ENCODE measurements at places on chromosomes 1 and 21.

DNA sequence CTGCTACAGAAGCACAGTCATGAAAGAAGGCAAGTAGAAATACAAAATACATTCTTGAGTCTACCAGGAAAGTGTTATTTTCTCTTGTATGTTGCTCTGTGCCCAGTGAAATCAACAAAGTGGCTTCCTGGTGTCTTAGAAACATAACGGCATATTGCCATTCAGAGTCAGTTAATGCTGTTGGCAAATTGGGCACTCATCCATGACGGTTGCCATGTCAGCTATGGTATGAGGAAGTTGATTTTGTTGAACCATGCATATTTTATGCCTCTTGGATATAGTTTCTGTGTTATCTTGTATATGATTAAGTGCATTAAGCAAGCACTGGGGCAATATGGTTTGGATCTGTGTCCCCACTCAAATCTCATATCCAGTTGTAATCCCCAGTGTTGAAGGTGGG, 153.1 kb upstream of the CXADR start:
- H3K27ac ChIP-seq, result no peak overlapping the region
- H3K4me3 ChIP-seq, result no peak overlapping the region
- DNase-seq, result no peak
- no peaks in the 10 kb centered on the region for H3K4me1 ChIP-seq

DNA sequence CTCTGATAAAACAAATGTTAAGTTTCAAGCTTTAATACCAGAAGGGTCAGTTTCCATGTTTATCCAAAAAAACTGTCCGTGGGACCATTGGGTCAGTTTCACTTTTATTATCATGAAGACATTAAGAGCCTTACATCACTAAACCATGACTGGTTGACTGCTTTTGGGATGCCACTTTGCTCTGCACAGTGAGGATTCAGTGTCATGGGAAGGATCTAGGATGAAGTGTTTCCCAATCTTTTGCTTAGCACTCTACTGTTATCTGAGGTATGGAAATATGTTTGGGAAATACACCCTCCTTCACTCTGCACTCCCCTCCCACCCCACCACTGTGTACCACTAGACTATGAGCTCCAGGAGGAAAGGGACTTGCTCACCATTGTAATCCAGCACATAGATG, 16.3 kb downstream of the RPS6KC1 start:
- no peak overlapping the region for H3K4me3 ChIP-seq
- no peaks in the 10 kb centered on the region for H3K27me3 ChIP-seq
- no peaks in the 10 kb centered on the region for H3K36me3 ChIP-seq
- H3K4me1 ChIP-seq, result peaks cover 13% of the 10 kb centered on the region

DNA sequence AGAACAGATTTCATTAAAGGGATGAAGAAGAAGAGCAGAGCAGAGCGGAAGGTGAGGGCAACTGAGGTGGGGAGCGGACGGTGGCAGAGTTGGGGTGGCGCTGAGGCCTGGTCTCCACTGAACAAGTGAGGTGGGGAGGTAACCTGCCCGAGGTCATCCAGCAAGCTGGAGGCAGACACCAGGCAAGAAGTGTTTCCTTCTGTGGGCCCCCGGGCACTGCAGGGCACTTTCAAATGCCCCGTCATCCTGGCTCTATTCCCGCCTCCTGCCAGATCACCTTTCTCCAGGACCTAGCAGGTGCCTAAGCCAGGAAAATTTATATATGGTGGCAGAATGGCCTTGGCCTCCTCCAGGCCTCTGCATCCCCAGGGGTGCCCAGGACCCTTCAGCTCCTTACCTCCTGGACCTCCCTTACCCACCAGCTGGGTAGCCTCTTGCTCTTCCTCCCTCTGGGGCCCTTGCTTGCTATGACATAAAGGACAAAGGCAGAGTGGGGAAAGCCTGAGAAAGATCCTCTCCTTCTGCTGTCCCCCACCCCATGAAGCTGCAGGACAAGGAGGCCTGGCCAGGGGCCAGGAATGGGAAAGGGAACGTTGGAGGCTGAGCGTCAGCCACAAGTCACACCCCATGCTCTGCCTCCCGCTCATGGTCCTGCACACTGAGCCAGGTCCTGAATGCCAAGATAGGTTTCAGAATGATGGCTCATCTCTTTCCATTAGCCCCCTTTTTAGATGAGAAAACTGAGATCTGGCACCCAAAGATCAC, 29.0 kb downstream of the VWA5B1 start:
- H3K36me3 ChIP-seq, result no peaks in the 10 kb centered on the region
- no peak overlapping the region for H3K27ac ChIP-seq
- peaks cover under 1% of the 10 kb centered on the region for H3K4me1 ChIP-seq
- H3K27me3 ChIP-seq, result peaks cover 29% of the 10 kb centered on the region

- peak overlapping the region; percentile 54 for H3K4me3 ChIP-seq
- peaks cover 19% of the 10 kb centered on the region for H3K27me3 ChIP-seq
- peak overlapping the region; percentile 71 for H3K27ac ChIP-seq
- DNase-seq, result no peak
- peaks cover 35% of the 10 kb centered on the region for H3K36me3 ChIP-seq
- H3K4me1 ChIP-seq, result peaks cover 48% of the 10 kb centered on the region
These were observed 6.2 kb upstream of the MMP23B start for GRCh38 chr1:1625824-1626206.

DNA sequence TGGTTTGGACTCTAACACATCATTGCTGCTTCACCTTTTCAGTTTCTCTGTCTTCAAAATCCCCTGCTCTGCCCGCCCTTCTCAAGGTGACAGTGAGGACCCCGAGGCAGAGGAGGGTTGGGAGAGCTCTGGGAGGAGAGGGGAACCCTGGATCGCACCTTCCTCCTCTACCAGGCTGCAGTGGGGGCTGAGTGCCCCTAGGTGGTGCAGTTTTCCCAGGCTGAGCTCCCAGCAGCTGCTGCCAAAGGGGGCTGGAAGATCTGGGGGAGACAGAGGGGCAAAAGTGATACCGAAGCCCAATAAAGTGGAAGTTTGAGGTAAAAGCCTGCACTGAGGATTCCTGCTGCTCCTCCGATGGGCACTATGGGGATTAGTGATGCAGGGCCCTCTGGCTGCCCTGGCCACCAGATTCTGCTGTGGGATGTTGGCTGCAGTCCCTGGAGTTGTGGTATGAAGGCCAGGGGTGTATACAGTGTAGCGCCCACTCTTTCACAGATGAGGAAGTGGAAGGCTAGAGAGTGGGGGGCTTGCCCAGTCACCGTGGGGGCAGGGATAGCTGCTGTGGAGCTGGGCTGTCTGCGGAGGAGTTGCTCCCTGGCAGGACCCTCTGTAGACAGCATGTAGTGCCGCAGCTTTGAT, 40.7 kb upstream of the SCMH1 start:
- no peak for DNase-seq
- H3K27me3 ChIP-seq, result peaks cover 58% of the 10 kb centered on the region
- H3K4me1 ChIP-seq, result peaks cover 5% of the 10 kb centered on the region
- H3K4me3 ChIP-seq, result no peak overlapping the region
- H3K27ac ChIP-seq, result no peak overlapping the region

DNA sequence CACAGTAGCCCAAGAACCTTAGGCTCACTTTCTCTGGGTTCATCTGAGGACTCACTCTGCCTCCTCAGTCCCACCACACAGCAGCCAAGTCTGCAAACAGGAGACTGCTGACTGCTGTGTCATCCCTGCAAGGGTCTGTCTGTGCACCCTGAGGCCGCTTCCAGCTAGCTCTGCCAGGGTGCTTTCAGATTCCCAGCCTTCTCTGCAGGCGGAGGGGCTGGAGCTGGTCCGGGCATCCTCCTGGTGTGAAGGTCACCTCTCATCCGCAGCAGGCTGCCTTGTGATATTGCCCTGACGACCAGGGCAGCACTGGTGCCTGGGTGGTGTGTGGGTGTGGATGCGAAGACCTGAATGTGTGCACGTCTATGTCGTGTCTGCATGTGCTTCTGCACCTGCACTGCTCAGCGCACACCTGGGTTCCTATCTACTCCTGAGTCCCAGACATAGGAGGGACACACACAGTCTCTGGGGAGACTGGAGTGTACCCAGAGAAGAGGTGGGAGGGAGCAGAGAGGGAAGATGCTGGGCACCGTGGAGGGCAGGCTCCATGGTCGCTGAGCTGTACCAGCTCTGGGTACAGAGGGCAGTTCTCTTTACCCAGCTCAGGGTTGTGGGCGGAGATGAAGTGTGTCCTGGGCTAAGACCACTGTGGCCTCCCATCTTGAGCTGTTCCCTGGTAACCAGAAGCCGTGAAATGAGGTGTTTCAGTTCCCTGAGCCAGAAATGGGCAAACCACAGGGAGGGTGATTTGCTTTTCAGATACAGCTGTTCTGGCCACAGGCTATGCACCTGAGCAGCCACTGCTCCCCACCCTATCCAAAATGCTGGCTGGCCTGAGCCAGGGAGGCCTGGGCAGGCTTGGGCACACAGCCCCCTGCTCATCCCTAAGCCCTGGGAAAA, 160.9 kb upstream of the CSF3R start:
- DNase-seq, result no peak
- H3K27me3 ChIP-seq, result peaks cover 75% of the 10 kb centered on the region
- no peak overlapping the region for H3K4me3 ChIP-seq
- H3K27ac ChIP-seq, result no peak overlapping the region

GRCh38 chr1:173205146-173206051, 1.7 kb downstream of the TNFSF4 start:
- H3K27me3 ChIP-seq, result no peaks in the 10 kb centered on the region
- peaks cover 40% of the 10 kb centered on the region for H3K4me1 ChIP-seq
- H3K27ac ChIP-seq, result no peak overlapping the region
- H3K4me3 ChIP-seq, result no peak overlapping the region
- DNase-seq, result no peak

DNA sequence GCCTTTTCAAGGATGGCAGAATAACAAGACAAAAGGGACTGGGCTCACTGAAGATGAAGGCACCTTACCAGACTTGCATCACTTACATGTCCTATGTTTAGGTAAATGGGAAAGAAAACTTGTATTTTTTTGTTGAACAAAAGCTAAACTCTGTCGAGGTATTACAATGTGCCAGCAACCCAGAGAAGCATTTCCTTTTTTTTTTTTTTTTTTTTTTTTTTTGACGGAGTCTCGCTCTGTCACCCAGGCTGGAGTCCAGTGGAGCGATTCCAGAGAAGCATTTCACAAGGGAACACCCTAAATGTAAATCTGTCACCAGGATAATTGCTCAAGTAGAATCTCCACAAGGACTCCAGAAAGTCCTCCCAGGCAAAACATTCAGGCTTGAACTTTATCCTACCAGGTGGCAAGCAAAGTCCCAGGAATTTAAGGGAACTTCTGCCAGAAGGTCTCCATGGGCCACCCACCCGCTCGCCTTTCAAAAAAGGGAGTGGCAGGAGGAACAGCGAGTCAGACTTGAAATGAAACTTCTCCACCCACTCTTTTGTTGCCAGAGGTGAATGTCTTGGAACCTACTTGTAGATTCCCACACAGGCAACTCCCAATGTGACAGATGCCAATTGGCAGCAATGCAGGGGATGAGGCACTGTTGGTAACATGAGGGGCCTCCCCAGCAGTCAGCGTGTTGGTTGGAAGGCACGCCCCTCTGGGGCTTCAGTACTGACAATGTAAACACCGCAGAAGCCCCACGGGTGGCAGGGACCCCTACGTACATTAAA, 125.0 kb downstream of the TIAM1 start:
- H3K4me3 ChIP-seq, result peak overlapping the region; percentile 6
- peaks cover 9% of the 10 kb centered on the region for H3K4me1 ChIP-seq
- peak; percentile 50 for DNase-seq

DNA sequence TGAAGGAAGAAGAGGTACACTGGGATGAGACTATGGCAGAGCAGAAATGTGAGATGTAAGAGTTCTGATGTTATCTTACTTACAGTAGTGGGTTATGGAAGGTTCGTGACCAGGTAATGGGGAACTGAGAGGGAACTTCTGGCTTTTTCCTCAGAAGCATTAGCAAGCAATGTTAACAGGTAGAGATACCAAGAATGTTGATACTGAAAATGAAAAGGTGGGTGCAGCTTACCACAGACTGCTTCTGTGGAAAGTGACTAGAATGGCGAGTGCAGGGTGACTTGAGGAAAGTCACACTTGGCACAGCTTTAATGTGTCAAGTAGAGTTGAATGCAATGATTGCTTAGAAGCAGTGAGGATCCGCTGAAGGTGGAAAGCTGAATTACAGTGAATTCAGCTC, 70.8 kb downstream of the PLA2G4A start:
- no peaks in the 10 kb centered on the region for H3K27me3 ChIP-seq
- no peaks in the 10 kb centered on the region for H3K36me3 ChIP-seq
- no peak for DNase-seq
- no peak overlapping the region for H3K4me3 ChIP-seq
- peak overlapping the region; percentile 37 for H3K27ac ChIP-seq
- peaks cover 5% of the 10 kb centered on the region for H3K4me1 ChIP-seq

- peaks cover 14% of the 10 kb centered on the region for H3K36me3 ChIP-seq
- DNase-seq, result peak; percentile 98
- H3K27me3 ChIP-seq, result no peaks in the 10 kb centered on the region
- H3K4me3 ChIP-seq, result peak within 1 kb of the TSS; percentile 74
These were observed at the start of gene FALEC for GRCh38 chr1:150515328-150516049. Gene FALEC, plus strand, starts transcription at chr1:150515752.

- H3K36me3 ChIP-seq, result no peaks in the 10 kb centered on the region
- no peak overlapping the region for H3K27ac ChIP-seq
- H3K4me1 ChIP-seq, result no peaks in the 10 kb centered on the region
- no peaks in the 10 kb centered on the region for H3K27me3 ChIP-seq
These were observed 115.7 kb downstream of the PIGK start for GRCh38 chr1:77103486-77103885.

GRCh38 chr1:31476891-31477846, 64.2 kb downstream of the SERINC2 start:
- H3K27me3 ChIP-seq, result peaks cover 18% of the 10 kb centered on the region
- no peaks in the 10 kb centered on the region for H3K36me3 ChIP-seq
- H3K4me3 ChIP-seq, result no peak overlapping the region
- DNase-seq, result no peak

GRCh38 chr21:26810676-26811415, 34.4 kb downstream of the ADAMTS1 start:
- H3K36me3 ChIP-seq, result no peaks in the 10 kb centered on the region
- DNase-seq, result no peak
- H3K4me3 ChIP-seq, result no peak overlapping the region
- no peaks in the 10 kb centered on the region for H3K27me3 ChIP-seq
- H3K27ac ChIP-seq, result no peak overlapping the region

DNA sequence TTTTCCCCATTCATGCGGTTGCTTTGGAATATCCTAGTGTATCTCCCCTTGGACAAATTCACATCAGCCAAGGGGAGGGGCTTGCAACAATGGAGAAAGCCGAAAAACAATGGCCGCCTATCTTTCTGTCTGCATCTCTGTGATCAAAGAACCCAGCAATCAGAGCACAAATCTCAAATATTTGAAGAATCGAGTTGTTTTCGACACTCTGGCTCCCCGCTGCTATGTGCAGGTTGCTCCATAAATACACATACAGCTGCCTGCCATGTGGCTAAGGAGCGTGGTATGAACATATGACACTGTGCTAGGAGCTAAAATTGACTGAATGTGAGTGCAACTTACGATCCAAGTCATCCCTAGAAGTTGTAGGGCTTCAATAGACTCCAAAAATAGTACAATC, 8.5 kb downstream of the CFHR4 start:
- peaks cover 48% of the 10 kb centered on the region for H3K27me3 ChIP-seq
- no peak overlapping the region for H3K4me3 ChIP-seq
- H3K4me1 ChIP-seq, result no peaks in the 10 kb centered on the region
- no peak for DNase-seq
- no peak overlapping the region for H3K27ac ChIP-seq

GRCh38 chr1:47478090-47478489, 40.2 kb downstream of the FOXD2 start:
- H3K4me1 ChIP-seq, result no peaks in the 10 kb centered on the region
- DNase-seq, result no peak
- peaks cover 86% of the 10 kb centered on the region for H3K27me3 ChIP-seq
- H3K36me3 ChIP-seq, result no peaks in the 10 kb centered on the region

GRCh38 chr1:84506002-84506728, at the start of the genes GNG5 and SPATA1:
Gene GNG5, minus strand, starts transcription at chr1:84506581. Its CDS starts 490 bp downstream, at chr1:84506091.
Gene SPATA1, plus strand, starts transcription at chr1:84506386. Its CDS starts 9,974 bp downstream, at chr1:84516360.
- peak; percentile 99 for DNase-seq
- peaks cover 57% of the 10 kb centered on the region for H3K4me1 ChIP-seq
- peak within 1 kb of the TSS; percentile 84 for H3K4me3 ChIP-seq
- peak within 1 kb of the TSS; percentile 98 for H3K27ac ChIP-seq
- H3K36me3 ChIP-seq, result peaks cover 12% of the 10 kb centered on the region
